ENCODE measurements at places on chromosomes 4 and X.

DNA sequence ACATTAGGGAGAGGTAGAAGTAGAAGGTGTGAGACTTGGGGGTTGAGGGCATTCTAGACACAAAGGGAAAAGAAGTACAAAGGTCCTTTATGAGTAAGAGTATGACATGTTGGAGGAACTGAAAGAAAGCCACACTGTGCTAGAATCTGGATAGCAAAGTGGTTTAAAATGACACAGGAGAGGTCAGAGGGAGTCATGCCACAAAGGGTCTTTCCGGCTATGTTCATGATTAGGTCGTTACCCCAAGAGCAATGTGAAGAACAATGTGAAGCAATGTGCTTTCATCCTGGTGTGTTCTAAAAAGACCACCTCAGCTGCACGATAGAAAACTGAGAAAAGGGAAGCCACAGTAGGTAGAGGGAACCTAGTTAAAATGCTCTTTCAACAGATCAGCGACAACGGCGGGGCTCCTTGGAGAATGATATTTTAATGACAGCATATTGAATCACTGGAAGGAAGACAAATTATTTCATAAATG is 29.2 kb downstream of the SMIM14 start:
- no peak for DNase-seq

DNA sequence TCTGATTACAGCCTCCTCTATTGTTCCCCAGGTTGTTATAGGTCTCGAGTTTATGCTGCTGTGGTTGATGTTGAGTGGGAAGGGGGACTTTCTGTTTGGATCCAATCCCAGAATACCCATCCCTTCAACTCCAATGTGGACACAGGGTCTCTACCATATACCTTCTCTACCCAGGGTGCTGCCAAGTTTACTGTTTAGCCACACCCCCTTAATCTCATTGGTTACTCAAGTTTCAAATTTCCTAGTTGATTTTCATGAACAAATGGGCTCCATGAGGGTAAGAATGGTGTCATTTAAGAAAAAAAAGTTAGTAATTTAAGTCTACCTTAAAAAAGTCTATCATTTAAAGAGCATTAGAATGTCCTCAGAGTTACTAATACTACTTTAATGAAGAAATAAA is 3.6 kb upstream of the SPP1 start:
- DNase-seq, result no peak

- no peak for DNase-seq
Observed at GRCh38 chrX:49139713-49140112, 16.2 kb upstream of the GPKOW start.

DNA sequence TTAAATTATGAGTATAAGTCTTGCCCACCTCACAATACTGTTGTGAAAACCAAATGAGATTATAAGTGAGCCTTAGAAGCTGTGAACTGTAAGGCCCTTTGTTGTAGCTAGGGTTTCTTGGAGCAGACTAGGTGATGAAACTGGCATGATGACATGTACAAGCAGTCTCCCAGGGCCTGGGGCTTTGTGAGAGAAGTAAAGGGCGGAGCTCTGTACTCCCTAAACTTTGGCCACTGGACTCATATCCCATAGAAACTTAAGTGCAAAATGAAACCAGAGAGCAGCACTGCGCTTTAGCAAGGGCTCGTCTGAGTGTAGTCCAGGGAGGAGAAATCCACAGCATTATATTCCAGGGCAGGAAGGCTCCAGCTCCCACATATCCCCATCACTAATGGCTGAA is 385.6 kb upstream of the FGF16 start:
- no peak for DNase-seq

GRCh38 chrX:21740329-21741274 is 17.3 kb downstream of the SMPX start:
- DNase-seq, result no peak

DNA sequence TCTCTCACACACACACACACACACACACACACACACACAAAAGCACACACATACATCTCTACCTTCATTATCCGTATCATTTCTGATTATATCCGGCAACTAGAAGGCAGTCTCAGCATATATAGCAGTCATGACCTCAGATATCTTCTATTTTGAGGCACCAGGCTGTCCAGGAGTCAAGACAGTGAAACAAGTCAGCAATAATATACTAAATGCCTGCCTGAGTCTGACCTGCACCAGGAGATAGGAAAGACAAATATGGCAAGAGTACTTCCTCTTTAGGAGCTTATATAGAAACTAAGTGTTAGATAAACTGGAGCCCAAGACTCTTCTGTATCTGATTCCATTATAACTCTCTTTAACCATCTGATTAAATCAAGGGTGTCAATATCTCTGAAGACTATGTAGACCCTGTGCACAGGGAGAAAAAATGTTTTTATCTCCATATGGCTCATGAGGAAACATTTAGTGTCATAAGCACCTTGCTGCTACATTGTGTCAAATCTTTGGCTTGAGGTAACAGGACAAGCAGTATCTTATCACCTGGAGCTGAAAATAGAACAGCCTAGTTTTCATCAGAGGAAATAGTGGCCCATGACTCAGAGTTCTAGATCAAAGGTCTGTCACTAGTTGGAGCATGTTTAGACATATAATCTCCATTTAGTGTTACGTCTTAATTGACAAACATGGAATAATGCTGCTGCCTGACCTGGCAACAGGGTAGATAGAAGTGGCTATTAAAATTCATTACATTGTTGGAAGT is 27.0 kb upstream of the FAM47B start:
- no peak for DNase-seq
